Cardiac fibroblast (primary cell): ENCODE measurements at places on chromosomes 2 and 18.
A peak's percentile ranks its signal among the peaks of the same experiment; 100 is the strongest.

DNA sequence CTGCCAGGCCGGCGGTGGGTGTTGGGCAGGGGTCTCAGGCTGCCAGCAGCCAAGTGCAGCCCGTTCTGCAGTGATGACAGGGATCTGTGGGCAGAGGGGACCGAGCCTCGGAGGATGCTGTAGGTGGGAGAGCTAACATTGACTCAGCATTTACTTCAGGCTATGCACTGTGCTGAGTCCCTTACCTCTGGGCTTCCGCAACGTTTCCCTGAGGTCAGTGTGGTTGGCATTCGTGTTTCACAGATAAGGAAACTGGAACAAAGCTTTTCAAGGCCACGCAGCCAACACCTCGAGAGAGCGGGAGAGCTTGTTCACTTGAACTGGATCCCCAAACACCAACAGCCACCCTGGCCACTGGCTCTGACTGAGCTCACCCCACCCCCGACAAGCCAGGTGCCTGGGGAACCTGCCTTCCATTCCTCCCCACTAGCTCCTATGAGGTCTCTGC, 839 bp upstream of the GPR148 start:
- DNase-seq: no peak

- no peak for DNase-seq
Observed at GRCh38 chr2:172513524-172513900, 42.4 kb upstream of the PDK1 start.

DNA sequence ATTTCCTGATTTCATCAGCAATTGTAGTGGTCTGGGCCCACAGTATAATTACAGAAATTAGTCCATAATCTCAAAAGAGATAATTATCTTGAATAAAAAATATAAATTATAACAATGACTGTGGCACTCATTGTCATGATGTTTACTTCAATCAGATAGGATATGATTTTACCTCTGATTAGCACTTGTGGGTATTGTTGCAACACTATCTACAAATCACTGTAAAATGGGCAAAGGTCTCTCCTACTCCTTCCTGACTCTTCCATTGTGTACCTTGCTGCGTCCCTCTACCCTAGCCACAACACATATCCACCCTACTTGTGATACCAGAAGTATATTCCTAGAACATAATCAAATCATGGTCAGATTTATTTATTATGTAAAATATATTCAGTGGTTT, 200.9 kb upstream of the TRIB2 start:
- DNase-seq: no peak

GRCh38 chr2:232234922-232235615, 143.5 kb upstream of the ALPP start:
- DNase-seq: no peak

DNA sequence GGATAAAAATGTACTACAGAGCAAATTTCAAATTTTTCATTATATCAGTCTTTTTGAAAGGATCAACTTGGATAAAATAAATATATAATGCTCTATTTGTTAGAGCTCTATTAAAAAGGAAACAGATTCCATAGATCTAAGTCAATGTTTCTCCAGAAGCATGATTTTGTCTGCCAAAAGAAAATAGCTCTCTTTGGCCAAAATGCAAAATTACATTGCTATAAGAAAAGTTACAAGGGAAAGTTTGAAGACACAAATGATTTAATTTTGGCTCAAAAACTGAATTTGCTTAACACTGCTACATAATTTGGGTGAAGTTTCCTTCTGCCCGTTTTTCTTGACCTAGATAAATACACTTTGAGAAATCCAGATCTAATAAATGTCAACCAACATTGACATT, 15.7 kb downstream of the C2orf69 start:
- DNase-seq: no peak

GRCh38 chr18:62590799-62591590, 68.2 kb downstream of the ZCCHC2 start:
- no peak for DNase-seq

- DNase-seq: no peak
Observed at GRCh38 chr2:149226790-149227189, 103.6 kb upstream of the LYPD6 start.

GRCh38 chr2:27856386-27856785, 33.8 kb downstream of the RBKS start:
- DNase-seq: peak; percentile 36

DNA sequence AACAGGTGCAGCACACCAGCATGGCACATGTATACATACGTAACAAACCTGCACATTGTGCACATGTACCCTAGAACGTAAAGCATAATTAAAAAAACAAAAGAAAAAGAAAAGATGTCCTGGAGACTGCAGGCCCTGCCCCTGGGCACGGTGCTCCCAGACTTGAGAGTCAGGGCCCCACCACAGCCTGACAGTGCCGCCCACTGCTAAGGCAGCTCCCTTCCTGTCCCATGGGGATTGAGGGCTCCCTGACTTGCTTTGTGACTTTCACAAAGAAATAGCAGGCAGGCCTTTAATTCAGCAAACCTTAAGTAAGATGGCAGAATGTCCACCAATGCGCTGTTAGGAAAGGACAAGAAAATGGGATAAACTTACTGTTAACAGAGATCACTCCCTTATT, 116.8 kb downstream of the NDUFA10 start:
- DNase-seq: no peak

- peak; percentile 22 for DNase-seq
Observed at GRCh38 chr2:220374282-220374681, 746.9 kb downstream of the SLC4A3 start.

- no peak for DNase-seq
Observed at GRCh38 chr2:26847307-26847654, 651 bp upstream of the DPYSL5 start.

- no peak for DNase-seq
Observed at GRCh38 chr2:240846873-240847595, 21.6 kb upstream of the AGXT start.

- DNase-seq: peak; percentile 93
Observed at GRCh38 chr2:18362696-18363095, 197.8 kb downstream of the RDH14 start.

DNA sequence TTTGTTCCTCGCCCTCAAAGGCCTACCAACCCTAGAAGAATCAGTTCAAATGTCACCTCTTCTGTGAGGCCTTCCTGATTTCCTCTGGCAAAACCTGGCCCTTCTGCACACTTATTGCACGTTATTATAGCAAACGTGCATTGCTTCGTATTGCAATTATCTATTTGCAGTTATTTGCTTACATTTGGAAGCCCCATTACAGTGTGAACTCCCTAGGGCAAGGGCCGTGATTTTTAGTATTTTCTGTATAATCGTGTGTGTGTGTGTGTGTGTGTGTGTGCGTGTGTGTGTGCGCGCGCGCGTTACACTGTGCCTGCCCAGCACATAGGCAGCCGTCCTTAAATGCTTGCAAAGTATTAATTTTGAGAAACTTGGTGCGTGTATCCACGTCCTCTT, 460 bp upstream of the SEMA4F start:
- DNase-seq: no peak

DNA sequence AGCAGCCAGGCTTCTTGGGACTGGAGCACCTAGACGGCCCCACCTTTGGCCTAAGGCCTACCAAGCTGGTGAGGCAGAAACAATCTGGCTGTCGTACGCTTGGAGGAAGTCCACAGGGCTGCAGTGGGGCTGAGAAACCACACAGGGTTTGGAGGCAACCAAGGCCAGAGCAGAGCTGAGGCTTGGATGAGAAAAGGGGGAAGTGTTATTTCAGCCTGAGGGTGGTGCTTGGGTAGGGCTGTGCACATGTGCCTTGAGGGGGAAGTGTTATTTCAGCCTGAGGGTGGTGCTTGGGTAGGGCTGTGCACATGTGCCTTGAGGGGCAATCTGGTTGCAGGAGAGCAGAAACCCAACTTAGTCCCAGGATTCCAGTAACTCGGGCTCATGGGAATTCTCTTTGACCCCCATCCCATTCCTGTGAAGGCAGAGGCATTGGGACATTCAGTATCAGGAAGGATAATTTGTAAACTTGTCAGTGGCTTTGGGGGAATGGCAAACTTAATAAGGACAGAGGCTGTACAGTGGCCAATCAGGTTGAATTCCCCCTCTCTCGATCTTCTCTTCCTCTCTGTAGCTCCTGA, 971 bp upstream of the FBXO41 start:
- no peak for DNase-seq

DNA sequence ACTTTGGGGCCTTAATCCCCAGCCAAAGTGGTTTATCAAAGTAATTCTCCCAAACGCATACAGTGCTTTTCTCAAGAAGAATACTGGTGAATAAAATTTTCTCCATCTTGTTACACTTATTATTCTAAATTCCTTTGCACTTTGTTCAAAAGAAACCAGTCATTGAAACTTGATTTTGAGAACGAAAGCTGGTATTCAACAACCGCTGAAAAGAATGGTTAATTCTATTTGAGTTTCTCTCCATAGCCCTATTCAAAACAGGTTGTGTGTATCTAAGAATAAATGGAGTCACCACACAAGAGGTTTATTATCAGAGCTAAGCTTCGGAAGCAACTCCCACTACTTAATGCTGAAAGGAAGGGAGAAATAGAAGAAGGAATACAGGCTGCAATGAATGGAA, 117.7 kb downstream of the C1D start:
- DNase-seq: no peak

- no peak for DNase-seq
Observed at GRCh38 chr2:55089726-55090125, 39.5 kb upstream of the RTN4 start.

DNA sequence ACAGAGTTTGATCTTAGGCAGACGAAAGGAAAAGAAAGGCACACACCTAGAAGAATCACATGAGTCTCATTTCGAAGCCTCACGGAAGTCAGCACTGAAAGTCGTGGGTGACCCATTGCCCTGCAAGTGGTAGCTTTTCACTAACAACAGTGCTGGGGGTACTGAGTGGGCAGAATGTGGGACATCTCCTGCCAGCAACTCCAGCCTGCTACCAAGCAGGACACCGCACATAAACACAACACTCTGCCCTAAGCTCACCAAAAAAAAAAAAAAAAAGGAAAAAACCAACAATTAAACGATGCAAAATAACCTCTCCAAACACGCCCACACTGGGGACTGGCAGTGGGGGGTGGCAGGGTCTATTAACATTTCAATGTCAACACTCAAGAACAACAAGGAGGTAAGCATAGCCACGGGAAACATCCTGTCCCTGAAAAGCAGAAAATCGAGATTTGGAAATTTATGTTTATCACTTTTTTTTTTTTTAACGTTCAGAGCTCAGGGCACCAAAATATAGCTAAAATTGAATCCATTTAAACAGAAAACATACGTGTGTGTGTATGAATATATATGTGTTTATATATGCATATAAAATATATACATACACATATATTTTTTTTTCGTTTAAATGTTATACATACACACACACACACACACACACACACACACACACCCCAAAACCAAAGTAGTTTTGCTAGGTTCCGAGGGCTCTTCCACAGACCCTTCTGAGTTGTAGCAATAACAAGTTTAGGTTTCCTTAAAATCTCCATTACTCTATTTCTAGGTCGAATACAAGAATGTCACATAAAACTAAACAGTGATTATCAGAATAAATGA, 2.2 kb downstream of the INO80D start:
- DNase-seq: peak; percentile 4

- no peak for DNase-seq
Observed at GRCh38 chr2:231393149-231394131, 2.1 kb upstream of the B3GNT7 start.

GRCh38 chr2:133098787-133099186, 428.8 kb upstream of the LYPD1 start:
- no peak for DNase-seq

- DNase-seq: no peak
Observed at GRCh38 chr2:71849607-71850305, 297.9 kb downstream of the CYP26B1 start.

DNA sequence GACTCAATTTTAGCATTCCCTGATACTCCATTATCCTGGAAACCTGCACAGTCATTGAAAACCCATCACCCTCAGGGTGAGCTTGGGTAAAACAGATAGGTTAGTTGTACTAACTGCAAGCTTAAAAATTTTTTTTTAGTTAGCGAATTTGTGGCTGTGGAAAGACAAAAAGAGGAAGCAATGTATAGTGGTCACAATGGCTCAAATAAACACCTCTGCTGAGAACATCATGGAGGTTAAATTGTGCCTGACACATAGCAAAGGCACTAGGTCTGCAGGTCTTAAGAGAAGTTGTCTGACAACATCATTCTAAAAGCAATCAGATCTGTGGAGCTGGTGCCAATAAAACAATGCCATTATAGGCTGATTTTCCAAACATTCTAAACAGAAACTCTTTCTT, 84.4 kb upstream of the CAVIN2 start:
- no peak for DNase-seq

GRCh38 chr2:169895294-169895985, 68.2 kb downstream of the UBR3 start:
- DNase-seq: peak; percentile 16

DNA sequence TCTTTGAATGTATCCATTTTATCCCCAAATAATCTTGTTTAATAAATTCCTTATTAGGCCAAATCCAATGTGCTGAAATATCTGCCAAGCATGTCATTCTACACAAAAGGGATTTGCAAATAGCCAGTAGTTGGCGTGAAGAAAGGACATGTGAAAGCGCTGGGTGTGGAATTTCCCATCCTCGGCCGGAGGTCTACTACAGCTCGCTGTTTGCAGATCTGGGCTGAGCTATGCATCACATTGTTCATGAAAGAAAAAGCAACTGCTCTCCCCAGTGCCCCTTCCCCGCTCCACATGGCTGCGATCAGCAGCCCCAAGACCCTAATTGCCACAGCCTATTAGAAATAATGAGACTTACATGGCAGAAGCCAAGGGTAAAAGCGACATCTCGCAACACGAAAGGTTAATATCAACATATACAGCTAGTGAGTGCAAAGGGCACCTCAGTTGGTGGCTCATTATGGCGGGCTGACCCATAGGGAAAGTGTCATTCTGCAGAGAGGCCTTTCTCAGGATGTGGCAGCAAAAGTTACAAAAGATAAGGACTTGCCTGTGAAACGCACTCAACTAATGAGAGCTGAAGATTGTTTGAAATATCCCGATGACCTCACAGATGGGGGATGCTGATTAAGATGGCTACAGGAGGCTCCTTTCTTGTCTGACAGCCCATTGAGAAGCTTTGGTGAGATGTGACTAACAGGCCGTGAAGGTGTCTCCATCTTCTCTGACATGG, 126.9 kb upstream of the CYP1B1 start:
- DNase-seq: no peak

- DNase-seq: no peak
Observed at GRCh38 chr2:232920760-232921159, 50.7 kb downstream of the SNORC start.

- DNase-seq: no peak
Observed at GRCh38 chr18:69895066-69896047, 52.3 kb downstream of the CD226 start.

- no peak for DNase-seq
Observed at GRCh38 chr2:32124660-32125059, 41.0 kb upstream of the SLC30A6 start.

DNA sequence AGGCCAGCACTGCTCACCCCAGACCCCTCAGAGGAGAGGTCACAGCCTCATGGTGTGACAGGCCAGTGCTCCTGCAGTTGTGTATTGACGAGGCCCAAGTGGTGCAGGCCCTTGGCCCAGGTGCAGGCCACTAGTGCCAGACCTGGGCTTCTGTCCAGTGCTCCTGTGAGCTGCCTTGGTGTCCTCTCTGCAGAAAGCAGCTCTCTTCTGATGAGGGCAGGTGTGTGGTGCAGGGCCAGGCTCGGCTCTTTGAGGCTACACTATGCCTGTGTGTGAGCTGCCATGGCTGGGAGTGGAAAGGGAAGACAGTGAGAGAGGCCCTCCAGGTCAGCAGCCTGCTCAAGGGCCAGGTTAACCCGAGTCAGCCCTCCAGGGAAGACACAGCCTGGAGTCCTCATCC, 17.1 kb downstream of the EHD3 start:
- no peak for DNase-seq
